Activated CD4-positive, CD25-positive, alpha-beta regulatory T cell treated with anti-CD3 and anti-CD28 coated beads, Interleukin-2, amount 50 U/mL, for 72 hours (primary cell): ENCODE measurements at places on chromosomes 1 and 21.
A peak's percentile ranks its signal among the peaks of the same experiment; 100 is the strongest.

- DNase-seq = no peak
Observed at GRCh38 chr1:147574401-147574800, 33.1 kb downstream of the BCL9 start.

GRCh38 chr1:61255358-61255703, 173.0 kb downstream of the NFIA start:
- DNase-seq = no peak

DNA sequence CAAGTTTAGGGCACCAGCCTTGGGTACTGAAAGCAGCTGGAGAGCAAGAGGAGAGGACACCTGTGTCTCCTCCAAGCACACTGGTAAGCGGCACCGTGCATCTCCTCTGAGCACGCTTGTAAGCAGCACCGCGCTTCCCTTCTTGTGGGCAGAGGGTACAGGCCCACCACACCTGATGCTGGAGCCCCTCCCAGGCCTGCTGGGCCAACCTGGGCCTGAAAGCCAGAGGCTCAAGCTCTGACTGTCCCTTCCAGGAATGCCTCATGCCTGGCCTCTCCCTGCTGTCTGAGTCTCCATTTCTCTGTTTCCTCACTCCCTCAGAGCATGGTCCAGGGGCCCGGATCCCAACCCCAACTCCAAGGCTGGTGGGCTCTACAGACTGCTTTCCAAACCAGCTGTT, 25.9 kb downstream of the DMBX1 start:
- DNase-seq = no peak

GRCh38 chr1:16718908-16719533, 21.3 kb upstream of the RNU1-4 start:
- peak; percentile 31 for DNase-seq

DNA sequence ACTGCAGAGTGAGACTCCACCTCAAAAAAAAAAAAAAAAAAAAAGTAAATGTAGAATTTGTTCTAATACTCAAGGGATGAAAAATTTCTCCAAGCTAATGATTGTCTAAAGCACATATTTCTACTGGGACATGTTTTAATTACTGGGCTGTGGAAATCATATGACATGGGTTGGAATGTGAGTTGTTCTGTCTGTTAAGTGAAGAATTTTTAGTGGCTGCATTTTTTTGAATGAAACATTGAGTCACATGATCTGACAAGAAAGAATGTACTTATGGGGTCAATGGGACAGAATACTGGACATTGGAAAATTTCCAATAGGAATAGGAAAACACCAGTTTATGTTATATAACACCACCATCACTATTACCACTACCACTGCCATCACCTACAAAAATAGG, 123.8 kb upstream of the IVNS1ABP start:
- no peak for DNase-seq

DNA sequence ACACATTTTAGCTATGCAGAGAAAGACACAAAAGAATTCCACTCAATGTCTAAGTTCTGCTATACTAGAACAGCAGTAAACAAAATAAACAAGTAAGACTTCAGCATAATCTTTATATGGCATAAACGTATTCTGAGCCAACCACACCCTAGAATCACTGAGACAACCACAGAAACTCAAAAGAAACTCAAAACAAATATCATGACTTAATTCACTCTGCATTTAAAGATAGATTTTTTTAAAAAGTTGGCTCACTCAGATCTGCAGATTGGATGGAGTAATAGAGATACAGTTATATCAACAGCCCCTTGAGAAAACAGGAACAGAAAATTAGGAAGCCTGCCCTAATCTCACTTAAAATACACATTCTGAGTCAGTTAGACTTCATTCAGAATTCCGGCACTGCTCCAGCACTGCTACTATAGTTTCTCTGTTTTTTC, 95.0 kb downstream of the COL24A1 start:
- DNase-seq = no peak

- DNase-seq = no peak
Observed at GRCh38 chr1:74505928-74506710, 6.3 kb downstream of the LRRC53 start.

- no peak for DNase-seq
Observed at GRCh38 chr1:220943319-220943996, 64.2 kb downstream of the HLX start.

DNA sequence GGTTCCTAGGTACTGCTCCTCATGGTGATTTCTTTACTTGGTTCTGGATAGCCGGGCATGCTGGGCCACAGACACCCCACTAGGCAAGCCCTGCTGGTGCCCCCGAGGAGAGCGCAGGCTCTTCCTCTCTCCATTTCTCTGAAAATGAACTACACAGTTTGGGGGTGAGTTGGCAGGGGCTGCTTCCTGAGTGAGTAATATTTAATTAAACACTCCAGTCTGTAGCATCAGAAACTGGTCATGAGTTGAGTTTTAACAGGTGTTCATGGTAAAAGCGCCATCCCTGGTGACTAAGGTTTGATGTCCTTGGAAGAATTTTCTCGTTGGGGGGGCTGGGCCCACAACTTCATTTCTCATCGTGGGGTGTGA, 1.7 kb downstream of the SPSB1 start:
- no peak for DNase-seq

- no peak for DNase-seq
Observed at GRCh38 chr1:59225594-59226316, 71.1 kb upstream of the FGGY start.

DNA sequence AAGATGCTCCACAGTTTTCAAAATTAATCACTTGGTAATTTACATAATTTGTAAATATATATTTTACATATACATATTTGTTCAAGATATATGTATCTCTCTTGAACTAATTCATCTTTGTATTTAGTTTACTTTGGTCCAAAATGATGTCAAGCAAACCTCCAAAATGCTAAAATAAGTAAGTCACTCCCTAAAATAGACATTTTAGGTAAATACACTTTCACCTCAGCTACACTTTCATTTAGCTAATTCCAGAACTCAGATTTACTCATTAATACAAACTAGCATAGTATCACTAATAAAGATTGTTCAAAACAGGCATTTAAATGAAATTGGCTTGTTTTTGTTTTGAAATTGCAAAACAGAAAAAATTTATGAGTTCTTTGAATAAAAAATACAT, 40.6 kb downstream of the AHCTF1 start:
- no peak for DNase-seq

- DNase-seq = peak; percentile 90
Observed at GRCh38 chr21:45439161-45439872, 34.4 kb downstream of the COL18A1 start.

GRCh38 chr1:189970331-189971230, 507.1 kb downstream of the BRINP3 start:
- no peak for DNase-seq

- DNase-seq = no peak
Observed at GRCh38 chr1:231592809-231593208, 33.8 kb upstream of the DISC1 start.

DNA sequence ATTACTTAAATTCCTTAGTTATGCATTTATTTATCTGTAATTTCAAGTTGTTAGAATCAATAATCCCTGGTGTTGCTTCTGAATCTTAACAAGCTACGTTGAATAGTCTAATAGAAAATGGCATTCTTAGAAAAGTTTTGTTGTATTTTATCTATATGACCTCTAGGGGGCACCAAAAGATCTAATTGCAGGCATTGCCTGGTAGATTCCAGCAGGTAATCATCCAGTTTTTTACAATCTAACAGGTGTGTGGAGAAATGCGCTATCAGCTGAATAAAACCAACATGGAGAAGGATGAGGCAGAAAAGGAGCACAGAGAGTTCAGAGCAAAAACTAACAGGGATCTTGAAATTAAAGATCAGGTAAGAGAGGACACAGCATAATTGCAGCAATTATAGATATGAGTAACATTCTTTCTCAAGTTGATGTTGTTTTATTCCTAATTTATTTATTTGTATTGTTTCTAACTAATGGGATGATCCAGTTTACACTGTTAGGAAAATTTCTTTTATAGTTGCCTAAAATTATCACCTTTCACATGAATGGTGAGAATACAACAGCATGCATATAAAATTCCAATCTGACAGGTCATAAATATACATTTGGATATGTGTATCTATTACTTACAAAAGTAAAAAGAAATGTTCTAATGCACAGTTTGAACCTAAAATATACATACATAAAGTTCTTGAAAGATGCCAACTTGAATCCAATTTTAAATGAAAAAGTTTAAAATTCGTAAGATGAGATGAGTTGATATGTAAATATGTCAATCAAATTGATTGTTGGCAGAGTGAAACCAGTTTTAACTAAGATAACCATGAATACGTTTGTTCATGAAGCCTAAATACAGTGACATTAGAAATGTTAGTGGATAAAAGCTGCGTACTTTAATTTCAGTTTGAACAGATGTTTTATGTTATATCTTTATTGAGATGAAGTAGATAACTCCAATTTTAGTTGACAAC, 88.4 kb downstream of the SDCCAG8 start:
- no peak for DNase-seq

GRCh38 chr1:50665413-50665812, 242.2 kb upstream of the DMRTA2 start:
- DNase-seq = no peak

DNA sequence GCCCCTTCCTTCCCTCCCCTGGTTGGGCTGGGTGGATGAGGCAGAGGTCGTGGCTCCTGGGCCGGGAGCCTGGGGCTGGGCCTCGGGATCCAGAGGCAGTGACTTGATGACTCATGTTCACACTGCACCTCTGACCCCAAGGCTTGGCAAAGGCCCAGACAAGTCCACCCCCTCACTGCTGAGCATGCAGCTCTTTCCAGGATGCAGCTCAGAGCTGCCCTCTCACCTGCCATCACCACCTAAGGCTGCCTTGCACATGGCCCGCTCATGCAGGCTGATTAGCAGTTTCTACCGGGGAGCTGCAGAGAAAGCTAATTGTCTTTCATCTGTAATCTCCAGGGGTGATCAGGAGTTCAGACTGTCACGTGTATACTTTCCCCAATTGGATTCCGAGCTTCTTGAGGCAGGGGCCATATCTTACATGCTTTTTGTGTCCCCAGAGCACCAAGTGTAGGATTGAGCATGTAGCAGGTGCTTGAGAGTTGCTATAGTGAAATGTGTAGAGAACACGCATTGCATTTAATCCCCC, 62.1 kb downstream of the LRRN2 start:
- no peak for DNase-seq

- no peak for DNase-seq
Observed at GRCh38 chr1:219790834-219791615, 137.3 kb downstream of the SLC30A10 start.

DNA sequence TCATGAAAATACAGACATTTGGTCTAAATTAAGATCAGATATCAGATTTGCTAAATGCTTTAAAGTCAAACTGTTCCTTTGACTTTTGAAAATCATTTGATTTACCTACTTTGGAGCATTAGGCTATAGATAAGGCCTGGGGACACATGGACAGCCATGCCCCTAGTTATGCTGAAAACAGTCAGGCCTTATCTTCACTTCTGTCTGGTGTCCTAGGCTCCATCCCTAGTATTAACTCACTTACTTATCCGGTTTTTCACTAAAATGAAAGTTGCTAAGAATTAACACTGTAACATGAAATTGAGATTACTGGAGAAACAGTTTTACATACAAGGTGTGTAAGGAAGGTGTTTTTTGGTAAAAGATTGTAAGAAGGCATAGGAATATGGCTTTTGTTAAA, 4.5 kb upstream of the CATSPERE start:
- DNase-seq = no peak

DNA sequence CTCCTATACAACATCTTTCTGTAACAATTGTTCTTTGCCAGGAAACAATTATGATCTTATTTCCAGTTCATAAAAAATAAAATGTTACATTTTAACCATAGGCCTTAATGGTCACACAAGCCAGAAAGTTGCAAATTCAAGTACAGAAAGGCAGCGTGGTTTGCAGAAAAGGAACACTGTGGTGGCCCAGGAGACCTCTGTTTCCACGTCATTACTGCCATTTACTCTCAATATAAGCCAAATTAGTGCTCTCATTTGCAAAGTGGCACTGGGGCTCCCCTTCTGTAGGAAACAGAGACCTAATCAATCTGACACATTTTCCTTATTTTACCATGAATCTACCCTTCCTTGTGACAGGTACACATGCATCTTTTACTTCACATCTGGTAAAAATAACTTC, 79.3 kb upstream of the TLR5 start:
- DNase-seq = no peak

GRCh38 chr1:179089827-179090482, 8.1 kb downstream of the TOR3A start:
- DNase-seq = no peak

- no peak for DNase-seq
Observed at GRCh38 chr1:41709331-41709730, 209.4 kb downstream of the HIVEP3 start.

- DNase-seq = peak; percentile 76
Observed at GRCh38 chr1:6440198-6441126, 15.9 kb downstream of the ESPN start.

DNA sequence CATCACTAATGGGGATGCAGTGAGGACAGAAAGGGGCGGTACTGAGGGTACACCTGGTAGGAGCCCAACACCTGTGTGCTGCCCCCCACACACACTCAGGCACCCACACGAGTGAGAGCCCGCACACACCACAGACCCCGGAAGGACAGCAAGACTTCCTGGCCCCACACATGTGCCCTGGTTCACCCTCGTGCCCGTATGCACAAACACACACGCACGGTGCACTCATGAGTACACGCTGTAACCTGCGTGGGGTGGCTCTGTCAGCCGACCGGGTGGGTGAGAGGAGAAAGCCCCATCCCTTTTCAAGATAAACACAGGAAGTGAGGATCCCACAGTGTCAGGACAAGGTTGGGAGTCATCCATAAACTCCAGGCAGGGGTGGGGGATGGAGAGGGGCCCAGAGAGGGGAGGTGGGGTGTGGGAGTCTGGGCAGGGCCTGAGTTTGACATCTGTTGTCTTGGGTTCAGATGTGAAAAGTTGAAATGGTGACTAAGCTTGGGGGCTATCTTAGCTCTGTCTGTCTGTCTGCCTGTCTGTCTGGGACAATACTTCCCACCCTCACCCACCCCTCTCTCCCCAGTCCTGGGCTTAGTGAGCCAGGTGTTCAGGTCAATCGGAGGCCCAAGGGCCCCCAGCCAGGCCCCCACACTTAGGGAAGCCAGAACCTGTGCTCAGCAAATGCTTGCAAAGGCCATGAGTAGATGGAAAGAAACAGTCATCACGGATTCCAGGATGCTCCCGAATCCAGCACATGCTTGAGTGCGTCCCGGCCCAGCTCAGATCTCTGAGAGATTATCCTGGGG, 119.8 kb upstream of the ZBTB40 start:
- DNase-seq = no peak

- no peak for DNase-seq
Observed at GRCh38 chr1:159339536-159339935, 37.4 kb downstream of the FCER1A start.
